ENCODE measurements at places on chromosomes 1 and 21.
A peak's percentile ranks its signal among the peaks of the same experiment; 100 is the strongest.

- DNase-seq, result peak; percentile 16
Observed at GRCh38 chr1:116377541-116378529, 4.8 kb downstream of the ATP1A1 start.

DNA sequence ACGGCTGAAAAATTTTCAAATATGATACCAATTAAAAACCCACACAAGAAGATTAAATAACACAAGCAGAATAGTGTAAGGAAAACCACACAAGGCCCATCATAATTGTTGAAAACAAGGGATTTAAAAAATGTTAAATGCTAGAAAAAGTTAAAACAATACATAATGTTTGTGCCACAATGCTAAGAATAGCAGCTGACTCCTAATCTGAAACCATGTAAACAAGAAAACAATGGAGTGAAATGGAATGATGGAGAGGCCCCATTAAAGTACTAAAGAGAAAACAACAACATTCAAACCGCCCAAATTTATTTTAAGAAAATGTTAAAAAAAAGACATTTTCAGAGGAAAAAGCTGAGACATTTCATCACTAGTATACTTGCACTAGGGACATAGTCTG is 663.6 kb upstream of the NCAM2 start:
- no peak for DNase-seq

DNA sequence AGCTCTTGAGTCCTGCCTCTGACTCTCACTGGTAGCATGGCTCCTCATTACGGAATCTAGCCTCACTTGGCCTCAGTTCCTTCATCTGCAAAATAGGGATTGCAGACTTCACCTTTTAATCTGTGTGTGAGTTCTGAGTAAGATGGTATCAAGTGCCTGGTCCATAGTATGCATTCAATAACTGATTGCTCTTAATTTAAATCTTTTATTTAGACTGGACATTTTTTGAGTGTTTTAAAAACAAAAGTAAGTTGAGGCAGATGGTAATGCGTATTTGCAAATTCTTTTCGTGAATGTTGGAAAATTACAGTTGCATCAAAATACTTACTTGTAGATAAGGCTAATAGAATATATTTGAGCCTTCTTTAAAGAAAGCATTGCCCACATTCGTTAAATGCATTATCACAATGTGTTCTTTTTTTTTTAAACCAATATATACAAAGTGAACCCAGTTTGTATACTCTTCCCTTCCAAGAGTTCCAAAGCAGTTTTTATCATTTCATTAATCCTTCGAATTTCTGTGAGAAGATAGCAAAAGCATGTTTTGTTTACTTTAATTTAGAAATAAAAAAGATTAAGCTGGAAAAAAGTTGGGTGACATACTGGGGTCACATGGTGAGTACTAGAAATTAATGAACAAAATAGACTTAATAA is 8.1 kb downstream of the DNM3 start:
- DNase-seq, result no peak

- DNase-seq, result no peak
Observed at GRCh38 chr1:4529446-4530165, 124.8 kb upstream of the AJAP1 start.

Measured in GF-D8 (cell line).